Amniotic stem cell (primary cell): ENCODE measurements at places on chromosomes 7 and 10.

DNA sequence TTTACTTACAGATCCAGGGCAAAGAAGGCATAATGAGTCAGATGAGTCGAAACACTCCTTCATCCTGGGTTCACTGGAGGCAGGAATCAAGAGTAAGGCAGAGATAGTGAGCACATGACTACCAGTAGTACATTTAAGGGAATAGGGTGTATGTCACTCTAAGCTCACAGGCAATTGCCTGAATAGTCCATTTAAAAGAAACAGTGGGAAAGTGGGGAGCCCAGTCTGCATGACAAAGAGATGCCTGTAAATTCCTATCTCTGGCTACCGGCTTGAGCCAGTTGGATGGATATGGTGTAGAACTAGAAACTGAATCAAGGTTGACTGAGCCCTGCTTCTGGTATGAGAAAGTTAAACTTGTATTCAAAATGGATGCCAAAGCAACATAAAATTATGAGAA is 861.5 kb upstream of the ZWINT start:
- DNase-seq, result no peak

GRCh38 chr7:11616466-11616865 is 215.5 kb downstream of the THSD7A start:
- no peak for DNase-seq

DNA sequence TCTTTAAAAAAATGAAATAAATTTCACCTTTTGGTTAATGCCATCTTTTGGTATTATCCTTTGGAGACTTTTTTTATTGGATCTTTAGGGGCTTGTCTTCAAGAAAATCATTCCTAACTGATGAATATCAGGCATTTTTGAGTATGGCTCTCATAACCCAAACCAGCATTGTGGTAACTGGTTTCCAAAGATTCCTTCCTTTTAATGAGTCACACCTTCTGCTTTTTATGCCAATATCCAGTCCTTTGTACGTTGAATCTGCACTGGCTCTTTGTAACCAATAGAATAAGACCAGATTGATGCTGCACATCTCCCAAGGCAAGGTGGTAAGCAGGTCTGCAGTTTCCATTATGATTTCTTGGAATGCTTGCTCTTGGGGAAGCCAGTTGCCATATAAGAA is 89.1 kb downstream of the GPR158 start:
- DNase-seq, result no peak

GRCh38 chr10:405648-406047 is 270.4 kb downstream of the ZMYND11 start:
- DNase-seq, result no peak

- DNase-seq, result no peak
These were observed 28.2 kb downstream of the HBP1 start for GRCh38 chr7:107196834-107197610.

DNA sequence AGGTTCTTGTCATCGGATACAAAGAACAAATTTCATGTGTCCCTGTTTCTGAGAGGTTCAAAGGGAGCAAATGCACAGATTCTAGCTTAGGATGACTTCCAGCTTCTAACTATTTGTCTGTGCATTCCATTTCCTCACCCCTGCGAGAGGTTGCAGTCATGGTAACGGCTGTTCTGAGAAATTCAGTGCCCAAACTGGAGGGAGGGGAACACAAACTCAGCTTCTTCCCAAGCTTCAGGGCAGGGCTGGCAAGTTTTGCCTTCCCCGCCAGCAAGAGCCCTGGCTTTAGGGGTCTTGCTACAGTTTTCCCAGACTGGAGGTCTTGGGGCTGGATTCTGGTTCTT is 11.1 kb downstream of the FAS start:
- no peak for DNase-seq

GRCh38 chr7:137774793-137775201 is 72.0 kb downstream of the DGKI start:
- peak; percentile 20 for DNase-seq

- DNase-seq, result no peak
These were observed 1018.0 kb upstream of the CELF2 start for GRCh38 chr10:9999627-10000026.

DNA sequence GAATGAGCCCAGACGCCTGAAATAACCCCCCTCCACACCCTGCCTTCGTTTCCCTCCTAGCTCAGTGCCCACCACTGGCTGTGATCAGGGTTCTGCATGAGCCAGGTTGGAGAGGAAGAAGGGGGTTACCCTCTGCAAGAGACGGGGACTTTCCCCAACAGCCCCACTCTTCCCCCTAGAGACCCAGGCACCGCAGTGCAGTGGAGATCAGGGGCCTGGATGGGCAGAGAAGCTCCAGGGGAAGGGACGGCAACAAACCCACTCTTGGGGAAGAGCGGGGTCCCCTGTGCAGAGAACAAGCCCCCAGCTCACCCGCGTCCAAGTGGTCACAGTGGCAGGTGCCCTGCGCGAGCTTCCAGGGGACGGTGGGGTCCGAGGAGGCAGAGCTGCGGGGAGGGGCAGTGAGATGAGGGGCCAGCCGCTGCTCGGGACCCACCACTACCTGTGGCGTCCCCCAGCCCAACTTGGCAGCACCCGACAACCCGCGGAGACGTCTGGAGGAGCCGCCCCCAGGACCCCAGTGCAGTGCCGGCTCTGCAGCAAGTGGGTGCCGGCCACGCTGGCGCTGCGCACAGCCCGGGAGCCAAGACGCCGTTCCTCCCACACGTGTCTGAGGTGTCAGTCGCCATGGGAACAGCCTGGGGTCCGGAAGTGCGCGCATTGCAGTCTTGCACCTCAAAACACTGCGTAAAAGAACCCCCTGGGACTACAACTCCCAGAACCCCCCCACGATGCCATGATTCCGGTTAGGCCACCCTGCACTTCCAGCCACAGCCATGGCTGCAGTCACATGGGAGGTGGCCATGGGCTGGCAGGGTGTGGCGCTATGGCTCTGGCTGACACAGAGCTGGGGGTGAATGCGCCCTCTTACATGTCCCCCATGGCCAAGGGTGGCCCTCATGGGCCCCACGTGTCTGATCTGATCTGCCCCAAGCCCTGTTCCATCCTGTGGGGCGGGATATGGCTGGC is 45.8 kb upstream of the WIPI2 start:
- no peak for DNase-seq

- DNase-seq, result no peak
These were observed 169.9 kb downstream of the KCND2 start for GRCh38 chr7:120442838-120443237.

GRCh38 chr10:127679642-127680255 is 57.2 kb upstream of the FOXI2 start:
- no peak for DNase-seq

DNA sequence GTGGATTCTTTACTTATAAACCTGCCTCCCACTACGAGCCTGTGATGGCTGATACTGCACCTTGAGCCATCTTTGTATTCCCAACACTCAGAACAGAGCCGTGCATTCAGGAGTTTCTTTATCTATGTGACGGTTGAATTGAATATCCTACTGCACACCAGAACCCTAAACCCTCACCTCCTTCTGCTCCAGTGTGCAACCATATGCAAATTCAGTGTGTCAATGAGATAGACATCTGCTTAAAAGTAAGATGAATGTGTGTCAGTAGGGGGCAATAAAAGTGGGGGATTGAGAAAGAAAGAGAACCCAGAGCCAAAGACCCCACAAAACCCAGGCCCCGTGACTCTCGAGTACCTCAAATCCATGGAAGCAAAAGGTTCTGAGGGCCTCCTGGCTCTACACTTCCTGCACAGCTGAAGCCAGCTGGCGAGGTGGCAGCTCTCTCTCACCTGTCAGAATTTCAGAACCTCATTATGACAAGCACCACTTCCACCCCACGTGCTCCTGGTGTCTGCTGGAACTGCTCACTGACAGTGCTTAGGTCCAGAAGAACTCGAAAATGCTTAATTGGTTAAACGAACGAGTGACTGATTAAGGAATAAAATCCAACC is 143.3 kb upstream of the GPR26 start:
- no peak for DNase-seq

GRCh38 chr10:113519681-113520115 is 33.2 kb upstream of the HABP2 start:
- no peak for DNase-seq

GRCh38 chr7:125651823-125652528 is 722.4 kb upstream of the POT1 start:
- DNase-seq, result no peak

DNA sequence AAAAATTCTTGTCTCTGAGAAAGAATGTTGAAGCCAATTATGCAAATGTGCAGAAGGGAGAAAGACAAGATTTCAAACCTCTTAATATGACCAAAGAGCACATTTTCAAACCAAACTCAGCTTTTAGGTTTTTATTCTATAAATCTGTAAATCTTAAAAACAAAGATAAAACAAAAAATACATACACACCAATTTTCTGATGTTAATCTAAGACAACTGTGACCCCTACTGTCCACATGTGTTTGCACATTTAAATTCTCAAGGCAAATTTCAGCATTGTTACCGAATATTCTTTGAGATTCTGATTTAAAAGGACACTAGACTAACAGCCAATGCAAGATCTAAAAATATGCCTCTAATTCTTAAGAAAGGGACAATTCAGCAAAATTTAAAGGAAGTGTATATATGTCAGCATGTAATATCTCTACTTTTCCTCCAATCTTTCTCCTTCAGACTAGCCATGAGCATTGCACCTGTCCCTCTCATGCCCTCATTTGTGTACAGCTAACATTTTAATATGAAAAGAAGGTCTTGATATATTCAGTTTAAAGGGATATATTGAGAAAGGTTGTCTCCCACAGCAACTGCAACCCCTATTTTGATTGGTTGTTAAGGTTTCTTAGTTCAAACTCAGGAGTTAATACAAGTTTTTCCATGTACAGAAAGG is 417.9 kb downstream of the IPMK start:
- DNase-seq, result no peak

DNA sequence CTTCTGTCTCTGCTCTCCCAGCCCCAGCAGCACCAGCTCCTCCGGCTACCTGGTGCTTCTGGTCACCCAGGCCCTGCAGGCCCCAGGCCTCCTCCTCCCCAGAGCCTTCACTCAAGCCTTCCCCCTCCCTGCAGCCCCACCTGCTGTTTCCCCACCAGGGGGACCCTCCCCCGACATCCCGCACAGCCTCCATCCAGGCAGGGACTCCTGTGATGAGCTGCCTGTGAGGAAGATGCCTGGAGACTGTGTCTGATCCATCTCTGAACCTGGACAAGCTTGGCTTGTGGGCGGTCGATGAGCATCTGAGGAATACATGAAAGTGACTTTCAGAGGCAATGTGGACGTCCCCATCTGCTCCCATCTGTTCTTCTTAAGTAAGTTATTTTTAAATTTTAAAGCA is 45.0 kb downstream of the RAMP3 start:
- DNase-seq, result no peak

GRCh38 chr10:1229574-1229973 is 173.4 kb downstream of the WDR37 start:
- no peak for DNase-seq

GRCh38 chr10:51076299-51076841 is 2.1 kb downstream of the PRKG1 start:
- no peak for DNase-seq

GRCh38 chr7:23055582-23056178 is 41.8 kb upstream of the HYCC1 start:
- DNase-seq, result peak; percentile 23

- no peak for DNase-seq
These were observed 36.2 kb upstream of the CCDC7 start for GRCh38 chr10:32409741-32410140.

DNA sequence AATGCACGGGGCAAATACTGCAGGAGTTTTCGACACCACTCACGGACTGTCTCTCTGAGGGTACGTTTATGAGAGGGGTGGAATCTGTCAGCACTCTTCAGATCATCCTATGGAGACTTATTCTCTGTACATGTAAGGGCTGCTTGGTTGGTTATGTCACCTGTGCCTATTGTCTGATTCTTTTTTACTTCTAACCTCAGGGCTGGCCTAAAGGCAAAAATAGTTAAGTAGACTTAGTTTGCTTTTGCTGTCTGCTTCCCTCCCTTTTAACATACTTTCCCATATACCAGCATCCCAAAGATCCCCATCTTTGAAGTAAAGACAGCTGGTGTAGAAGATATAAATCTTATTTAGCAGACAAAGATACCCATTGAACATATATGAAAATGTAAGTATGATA is 105.9 kb downstream of the PRKG1 start:
- no peak for DNase-seq

DNA sequence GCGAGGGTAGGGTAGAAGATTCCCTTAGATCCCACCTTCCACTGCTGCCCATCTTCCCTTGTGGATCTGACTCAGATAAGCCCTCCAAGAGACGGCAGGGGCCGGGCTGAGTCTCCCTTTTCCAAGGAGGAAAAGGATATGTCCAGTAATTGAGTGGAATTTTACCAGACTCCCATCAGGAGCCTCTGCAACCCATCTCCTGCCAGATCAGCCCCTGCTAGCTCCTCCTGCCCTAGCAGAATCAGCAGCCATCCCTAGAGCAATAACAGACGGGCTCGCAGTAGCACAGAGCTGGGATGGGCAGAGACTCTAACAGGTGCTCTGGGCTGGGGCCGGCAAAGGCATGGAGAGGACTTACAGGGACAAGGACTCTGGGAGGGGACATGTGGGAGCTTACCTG is 73.5 kb downstream of the C10orf105 start:
- DNase-seq, result no peak

- DNase-seq, result no peak
These were observed 159.1 kb downstream of the CCDC71L start for GRCh38 chr7:106501605-106502580.
